COLO829 (cell line): ENCODE measurements at places on chromosomes 7 and 10.

GRCh38 chr10:34715511-34716187 lies 99.4 kb downstream of the PARD3 start:
- no peak for DNase-seq

DNA sequence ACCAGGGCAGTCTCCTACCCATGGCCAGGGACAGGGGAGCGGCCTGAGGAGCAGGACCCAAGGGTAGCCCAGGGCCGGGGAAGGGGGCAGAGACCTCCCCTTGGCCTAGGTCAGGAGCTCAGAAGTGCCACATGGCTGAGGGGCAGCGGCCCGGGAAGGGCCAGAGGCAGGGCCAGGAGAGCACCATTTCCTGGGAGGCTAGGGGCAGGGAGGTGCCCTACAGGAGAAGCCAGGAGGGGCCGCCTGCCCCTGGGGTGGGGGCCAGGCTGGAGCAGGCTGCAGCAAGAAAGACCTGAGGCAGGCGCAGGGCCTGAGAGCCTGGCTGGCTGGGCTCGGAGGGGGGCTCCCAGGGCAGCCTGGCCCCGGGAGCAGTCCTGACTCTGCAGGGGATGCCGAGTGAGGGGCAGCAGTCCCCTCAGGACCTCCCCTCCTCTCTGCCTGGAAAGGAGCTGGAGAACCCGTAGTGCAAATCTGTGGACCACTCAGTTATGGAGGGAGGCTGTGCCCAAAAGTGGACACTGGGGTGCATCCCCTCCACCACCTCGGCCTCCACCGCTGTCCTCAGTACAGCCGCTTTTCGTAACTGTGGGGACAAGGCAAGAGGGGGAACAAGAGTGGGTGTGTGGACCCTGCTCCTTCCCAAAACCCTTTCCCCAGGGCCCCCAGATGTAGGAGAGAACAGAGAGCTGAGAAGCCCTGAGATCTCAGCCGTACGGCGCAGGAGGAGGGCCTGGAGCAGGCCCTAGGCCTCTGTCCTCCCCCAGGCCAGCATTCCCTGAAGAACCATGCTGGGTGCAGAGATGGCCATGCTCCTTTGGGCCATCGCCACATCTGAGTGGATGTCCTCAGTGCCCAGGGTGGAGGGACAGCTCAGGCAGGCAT lies 17.1 kb downstream of the IMPDH1 start:
- no peak for DNase-seq

GRCh38 chr7:2072042-2072441 lies 160.7 kb downstream of the MAD1L1 start:
- no peak for DNase-seq

GRCh38 chr7:30310674-30311362 lies 26.4 kb downstream of the ZNRF2 start:
- DNase-seq = no peak

DNA sequence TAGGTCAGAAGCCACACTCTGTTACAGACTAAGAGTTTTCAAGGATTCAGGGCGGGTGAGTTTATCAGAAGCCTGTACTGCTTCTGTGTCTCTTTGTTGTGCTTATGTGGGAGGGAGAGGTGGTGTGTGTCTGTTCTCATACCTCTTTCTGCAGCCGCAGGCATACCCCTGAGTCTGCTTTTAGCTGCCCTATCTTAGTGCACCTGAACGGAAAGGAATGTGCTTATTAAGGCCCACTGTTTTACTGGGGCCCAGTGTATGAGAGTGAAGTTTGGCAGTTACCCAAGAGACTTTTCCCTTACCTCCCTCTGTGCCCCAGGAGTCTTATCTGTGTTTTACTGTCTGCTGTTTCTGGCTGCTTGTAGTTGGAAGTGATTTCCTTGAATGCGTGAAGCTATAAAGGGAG lies 104.3 kb downstream of the TYW1 start:
- no peak for DNase-seq
